Adrenal gland (tissue), 19 donors: ENCODE measurements at places on chromosomes 6 and 20.

GRCh38 chr6:137165375-137166246 is 7.8 kb downstream of the IL22RA2 start:
- DNase-seq, result peak; percentile 33
- H3K4me3 ChIP-seq, result no peak overlapping the region
- H3K36me3 ChIP-seq, result no peaks in the 10 kb centered on the region

GRCh38 chr6:148868314-148868713 is 121.5 kb downstream of the UST start:
- no peaks in the 10 kb centered on the region for H3K36me3 ChIP-seq
- no peaks in the 10 kb centered on the region for H3K27me3 ChIP-seq
- DNase-seq, result no peak
- no peak overlapping the region for H3K27ac ChIP-seq

DNA sequence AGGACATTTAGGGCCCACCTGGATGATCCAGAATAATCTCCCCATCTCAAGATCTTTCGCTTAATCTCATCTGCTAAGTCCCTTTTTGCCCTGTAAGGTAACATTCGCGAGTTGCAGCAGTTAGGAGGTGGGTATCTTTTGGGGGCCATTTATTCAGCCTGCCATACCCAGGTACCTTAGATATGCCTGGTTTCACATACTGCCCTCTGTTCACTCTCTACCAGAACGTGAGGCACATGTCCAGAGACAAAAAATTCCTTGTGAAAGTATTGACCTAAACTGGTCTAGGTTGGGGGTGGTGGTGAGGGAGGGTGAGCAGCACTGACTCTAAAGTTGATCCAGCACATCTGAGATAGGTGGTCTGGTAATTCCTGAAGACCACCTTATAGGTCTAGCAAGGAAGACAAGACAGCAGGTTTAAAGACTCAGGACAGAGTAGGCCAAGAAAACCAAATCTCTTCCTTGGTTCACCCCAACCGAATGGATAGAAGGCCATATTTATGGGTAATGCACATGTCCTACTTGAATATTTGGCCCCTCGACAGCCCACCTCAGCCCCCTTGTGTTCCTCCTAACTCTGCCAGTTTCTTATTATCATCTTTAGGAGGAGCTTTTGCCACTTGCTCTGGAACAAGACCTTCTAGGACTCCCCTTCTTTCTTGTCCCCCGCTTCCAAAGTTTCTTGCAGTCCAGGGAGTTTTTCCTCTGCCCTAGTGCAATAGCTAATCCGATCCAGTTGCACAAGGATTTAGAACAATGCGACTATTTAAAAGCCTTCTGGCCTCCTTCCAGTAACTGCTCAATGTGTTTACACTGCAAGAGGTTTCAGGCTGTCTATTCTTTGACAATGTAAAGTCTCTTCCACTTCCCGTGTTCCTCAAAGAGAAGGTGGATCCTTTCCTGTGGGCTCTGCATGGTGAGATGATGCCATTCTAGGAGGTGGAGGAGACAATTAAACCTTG is 213.0 kb upstream of the LAMP5 start:
- H3K27ac ChIP-seq, result no peak overlapping the region
- no peaks in the 10 kb centered on the region for H3K36me3 ChIP-seq
- no peak overlapping the region for H3K4me3 ChIP-seq
- H3K4me1 ChIP-seq, result no peaks in the 10 kb centered on the region
- no peaks in the 10 kb centered on the region for H3K27me3 ChIP-seq
- DNase-seq, result no peak

DNA sequence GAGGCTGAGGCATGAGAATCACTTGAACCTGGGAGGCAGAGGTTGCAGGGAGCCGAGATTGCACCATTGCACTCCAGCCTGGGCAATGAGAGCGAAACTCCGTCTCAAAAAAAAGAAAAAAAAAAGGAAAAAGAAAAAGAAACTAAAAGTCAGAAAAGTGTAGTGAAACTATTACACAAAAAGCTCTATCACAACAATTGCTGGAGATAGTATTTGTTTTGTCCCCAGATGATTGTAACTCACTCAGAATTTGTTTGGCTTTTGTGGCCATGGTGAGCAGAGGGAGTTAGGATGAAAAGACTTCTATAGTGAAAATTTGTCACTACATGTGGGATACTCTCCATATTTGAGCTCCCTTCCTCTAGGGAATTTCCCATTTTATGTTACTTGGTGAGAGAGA is 5.2 kb upstream of the GOPC start:
- H3K4me3 ChIP-seq, result no peak overlapping the region
- H3K4me1 ChIP-seq, result no peaks in the 10 kb centered on the region
- DNase-seq, result no peak
- peaks cover 3% of the 10 kb centered on the region for H3K27me3 ChIP-seq
- no peak overlapping the region for H3K27ac ChIP-seq
- no peaks in the 10 kb centered on the region for H3K36me3 ChIP-seq

- no peaks in the 10 kb centered on the region for H3K36me3 ChIP-seq
- H3K27ac ChIP-seq, result no peak overlapping the region
- no peak overlapping the region for H3K4me3 ChIP-seq
Measured at GRCh38 chr6:7439228-7439627, 49.6 kb downstream of the RIOK1 start.

GRCh38 chr6:166588691-166589336 is 2.3 kb upstream of the RAMACL start:
- H3K27ac ChIP-seq, result no peak overlapping the region
- H3K4me1 ChIP-seq, result no peaks in the 10 kb centered on the region
- H3K4me3 ChIP-seq, result no peak overlapping the region
- no peaks in the 10 kb centered on the region for H3K36me3 ChIP-seq
